Activated T-cell treated with anti-CD3 and anti-CD28 coated beads for 48 hours (primary cell): ENCODE measurements at places on chromosomes 5 and 9.

DNA sequence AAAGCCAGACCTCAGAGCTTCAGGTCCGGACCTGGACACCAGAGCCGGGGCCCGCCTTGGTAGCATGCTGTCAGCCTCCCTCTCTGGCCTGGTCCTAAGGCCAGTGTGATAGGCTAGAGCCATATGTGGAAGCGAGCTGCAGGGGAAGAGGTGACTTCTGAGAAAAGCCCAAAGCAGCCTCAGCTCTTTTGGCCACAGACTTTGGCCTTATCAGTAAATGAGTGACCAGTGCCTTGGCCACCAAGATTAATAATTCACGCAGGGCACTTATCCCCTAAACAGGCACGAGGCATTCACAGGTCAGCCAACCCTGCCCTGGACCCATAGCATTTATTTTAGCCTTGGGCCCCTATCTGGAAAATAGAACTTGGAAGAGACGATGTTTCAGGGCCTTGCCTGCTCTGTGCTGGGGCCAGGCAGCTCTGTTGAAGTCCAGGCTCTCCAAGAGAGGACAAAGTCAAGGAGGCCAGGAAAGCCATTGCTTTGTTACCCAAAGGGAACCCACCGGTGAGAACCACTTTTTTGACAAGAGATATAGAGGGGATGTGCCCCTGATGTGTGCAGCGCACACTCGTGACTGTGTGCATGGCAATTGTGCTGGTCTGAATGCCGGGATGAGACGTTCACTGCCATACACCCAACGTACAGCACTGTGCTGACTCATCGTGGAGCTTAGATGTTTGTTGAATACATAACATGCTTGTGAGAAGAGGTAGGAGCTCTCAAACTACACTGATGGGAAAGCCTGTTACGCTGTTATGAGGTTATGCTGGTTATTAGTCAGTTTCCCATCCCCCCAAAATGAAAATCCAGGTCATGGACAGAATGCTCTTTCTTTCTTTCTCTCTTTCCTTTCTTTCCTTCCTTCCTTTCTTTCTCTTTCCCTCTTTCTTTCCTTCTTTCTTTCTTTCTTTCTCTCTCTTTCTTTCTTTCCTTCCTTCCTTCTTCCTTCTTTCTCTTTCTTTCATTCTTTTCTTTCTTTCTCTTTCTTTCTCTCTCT is 5.0 kb upstream of the SLC34A1 start:
- DNase-seq = no peak

- no peak for DNase-seq
These were observed 155.2 kb upstream of the KCNN2 start for GRCh38 chr5:114206640-114207039.

- no peak for DNase-seq
These were observed 9.4 kb upstream of the PLCXD3 start for GRCh38 chr5:41519801-41520200.

DNA sequence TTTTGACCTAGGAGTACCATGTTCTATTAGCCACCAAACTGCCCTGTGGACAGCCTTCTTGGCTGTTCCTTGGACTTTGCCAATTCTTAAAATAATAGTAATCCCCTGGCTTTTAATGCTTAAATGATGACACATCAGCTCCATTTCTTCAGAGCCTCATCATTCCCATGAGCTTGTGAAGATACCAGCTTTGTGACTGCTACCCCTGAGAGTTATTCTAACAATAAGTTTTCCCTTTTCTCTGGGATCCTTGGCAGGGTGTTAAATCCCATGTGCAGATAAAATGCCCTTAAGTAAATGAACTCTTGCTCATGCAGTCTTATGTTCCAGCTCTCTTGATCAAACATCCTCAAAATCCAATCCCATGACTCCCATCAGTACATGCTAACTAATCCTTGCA is 415.3 kb downstream of the CETN3 start:
- no peak for DNase-seq

DNA sequence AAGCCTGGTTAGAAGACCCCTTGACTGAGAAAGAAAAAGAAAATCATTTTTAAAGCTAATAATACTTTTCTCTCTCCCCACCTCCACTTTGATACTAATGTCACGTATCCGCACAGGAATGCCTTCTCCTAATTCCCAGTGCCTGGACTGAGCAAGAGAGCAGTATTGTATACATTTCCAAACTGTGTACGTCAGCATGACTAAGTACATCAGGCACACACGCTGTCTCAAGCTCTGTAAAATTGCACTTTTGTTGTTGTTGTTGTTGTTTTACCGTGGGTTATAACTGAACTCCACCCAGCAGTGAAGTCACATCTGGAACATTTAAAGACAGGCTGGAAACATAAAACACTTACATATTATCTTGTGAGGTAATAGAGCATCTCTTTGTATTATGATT is 407.6 kb downstream of the DNAH5 start:
- no peak for DNase-seq

DNA sequence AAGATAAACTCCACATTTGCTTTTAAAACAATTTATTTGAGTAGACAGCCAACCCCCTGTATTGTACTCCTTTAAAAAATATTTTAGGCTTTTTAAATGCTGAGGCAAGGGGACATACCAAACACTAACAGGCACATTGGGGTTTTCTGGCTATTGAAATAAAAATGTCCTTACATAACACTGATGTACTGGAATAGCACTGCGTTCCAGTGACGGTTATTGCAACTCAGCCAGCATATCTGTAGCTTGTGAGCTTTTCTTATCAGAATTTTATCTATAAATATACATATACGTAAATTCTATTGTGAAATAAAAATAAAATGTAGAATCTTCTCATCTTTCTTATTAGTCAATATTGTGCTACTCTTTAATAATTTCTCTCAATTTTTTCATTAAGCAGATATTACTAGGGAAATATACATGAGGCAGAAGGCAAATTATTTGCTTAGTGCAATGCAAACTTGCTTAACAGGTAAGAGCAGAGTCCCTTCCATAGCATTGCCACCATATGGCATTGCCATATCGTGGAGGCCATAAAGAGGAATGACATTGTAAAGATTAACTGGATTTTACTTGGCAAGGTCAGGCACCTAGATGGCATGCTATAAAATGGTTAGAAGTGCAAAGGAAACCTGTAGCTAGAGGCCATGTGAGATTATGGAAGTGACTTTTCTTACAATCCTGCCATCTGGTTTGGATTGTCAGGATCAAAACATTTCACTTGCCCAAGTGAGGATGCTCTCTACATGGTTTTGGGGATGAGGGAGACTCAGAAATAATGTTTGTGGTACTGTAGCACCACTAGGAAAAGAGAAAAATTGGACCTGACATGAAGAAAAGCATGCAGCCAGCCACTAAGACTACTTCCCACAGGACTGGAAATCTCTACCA is 94.8 kb upstream of the CDKN2B start:
- DNase-seq = no peak

DNA sequence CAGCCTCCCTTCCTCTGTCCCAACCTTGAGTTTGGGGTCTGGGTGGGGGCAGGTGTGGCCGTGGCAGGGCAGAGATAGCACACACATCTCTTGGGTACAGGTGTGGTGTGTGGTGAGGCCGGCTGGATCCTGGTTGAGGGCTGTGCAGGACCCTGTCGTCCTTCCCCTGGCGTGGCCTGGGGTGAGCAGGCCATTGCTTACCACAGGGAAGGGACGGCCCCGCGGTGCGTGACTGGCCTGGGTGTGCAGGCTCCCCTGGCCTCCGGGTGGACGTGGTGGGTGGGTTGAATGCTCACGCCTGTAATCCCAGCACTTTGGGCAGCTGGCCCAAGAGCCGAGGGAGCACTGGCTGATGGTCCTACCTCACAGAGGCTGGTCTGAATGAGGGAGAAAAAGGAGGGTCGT is 1.2 kb downstream of the ARRDC1 start:
- DNase-seq = no peak

- DNase-seq = no peak
These were observed 19.3 kb upstream of the PPP2CA start for GRCh38 chr5:134245101-134245604.

- DNase-seq = no peak
These were observed 4.7 kb downstream of the BTNL9 start for GRCh38 chr5:181044662-181045305.

DNA sequence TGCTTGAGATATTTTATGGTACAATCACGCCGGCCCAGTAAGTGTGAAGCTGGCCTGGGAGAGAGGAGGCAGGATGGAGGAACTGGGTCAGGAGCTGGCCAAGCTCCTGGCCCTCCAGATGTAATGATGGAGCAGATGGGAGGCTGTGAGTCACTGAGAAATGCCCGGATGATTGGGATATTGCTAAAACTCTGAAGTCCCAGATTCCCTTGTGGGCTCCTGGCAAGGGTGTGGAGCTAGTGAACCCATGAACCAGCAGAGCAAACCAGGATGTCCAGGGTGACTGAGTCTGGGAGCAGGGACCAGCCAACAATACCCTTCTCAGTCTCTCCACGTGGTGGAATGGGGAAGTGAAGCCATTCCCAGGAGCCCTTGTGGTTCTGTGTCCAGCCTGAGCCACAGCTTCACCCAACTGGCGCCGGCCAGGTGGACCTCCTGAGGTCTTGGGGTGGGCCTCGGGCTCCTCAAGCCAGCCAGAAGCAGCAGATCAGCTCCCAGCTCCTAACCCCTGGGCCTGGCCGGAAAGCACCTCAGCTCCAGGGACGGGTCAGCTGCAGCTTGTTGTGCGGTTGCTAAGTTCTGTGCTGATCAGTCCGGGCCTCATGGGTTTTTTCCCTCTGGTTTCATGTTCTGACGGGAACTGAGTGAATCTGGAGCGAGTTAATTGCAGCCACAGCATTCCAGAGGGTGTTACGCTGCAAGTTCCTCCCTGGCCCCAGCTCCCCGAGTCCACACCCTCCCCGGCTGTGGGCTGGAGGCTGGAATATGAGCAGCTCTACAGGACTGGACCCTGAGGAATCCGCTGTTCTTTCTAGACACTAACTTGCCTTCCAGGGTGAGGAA is 37.6 kb downstream of the DUSP1 start:
- DNase-seq = no peak

GRCh38 chr5:65800775-65801174 is 78.8 kb downstream of the NLN start:
- no peak for DNase-seq

- no peak for DNase-seq
These were observed 99.9 kb downstream of the TTC39B start for GRCh38 chr9:15206903-15207696.

- DNase-seq = no peak
These were observed 40.0 kb upstream of the DMRT1 start for GRCh38 chr9:801399-802071.

GRCh38 chr5:107893642-107894041 is 222.9 kb upstream of the EFNA5 start:
- DNase-seq = no peak

- DNase-seq = no peak
These were observed 41.5 kb downstream of the SECISBP2 start for GRCh38 chr9:89359751-89360261.

GRCh38 chr5:33439905-33440481 is 772 bp upstream of the TARS1 start:
- DNase-seq = no peak

DNA sequence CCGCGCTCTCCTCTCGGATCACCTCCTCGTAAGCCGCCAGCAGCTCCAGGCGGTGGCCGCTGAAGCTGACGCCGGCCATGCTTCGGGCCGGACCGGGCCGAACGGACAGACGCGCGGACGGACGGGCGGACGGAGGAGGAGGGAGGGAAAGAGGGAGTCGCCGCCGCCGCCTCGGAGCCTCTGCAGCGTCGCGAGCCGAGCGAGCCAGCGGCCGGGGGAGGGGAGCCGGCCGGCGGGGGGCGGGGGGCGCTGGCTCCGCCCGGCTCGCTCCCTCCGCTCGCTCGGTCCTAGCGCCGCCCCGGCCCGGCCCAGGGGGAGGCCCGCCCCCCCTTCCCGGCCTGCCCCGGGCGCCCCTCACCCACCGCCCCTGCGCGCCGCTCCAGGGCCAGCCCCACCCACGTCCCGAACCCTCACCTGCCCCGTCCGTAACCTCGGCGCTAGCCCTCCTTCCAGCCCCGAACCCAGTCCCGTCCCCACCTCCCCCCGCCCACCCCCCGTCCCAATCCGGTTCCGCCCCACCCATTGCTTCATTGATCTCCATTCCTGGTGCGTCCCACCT is at the start of gene DBN1:
DBN1 (minus strand) TSS at position 192 of the 559 bp plus-strand sequence; CDS start at position 79, 113 bp downstream.
- no peak for DNase-seq

GRCh38 chr5:978693-979092 is 29.9 kb upstream of the NKD2 start:
- no peak for DNase-seq

- no peak for DNase-seq
These were observed 49.1 kb downstream of the SEMA4D start for GRCh38 chr9:89448821-89449220.

GRCh38 chr5:112203229-112203628 is 215.8 kb downstream of the EPB41L4A start:
- DNase-seq = no peak

- DNase-seq = no peak
These were observed 80.2 kb upstream of the DMRT1 start for GRCh38 chr9:761176-761792.

DNA sequence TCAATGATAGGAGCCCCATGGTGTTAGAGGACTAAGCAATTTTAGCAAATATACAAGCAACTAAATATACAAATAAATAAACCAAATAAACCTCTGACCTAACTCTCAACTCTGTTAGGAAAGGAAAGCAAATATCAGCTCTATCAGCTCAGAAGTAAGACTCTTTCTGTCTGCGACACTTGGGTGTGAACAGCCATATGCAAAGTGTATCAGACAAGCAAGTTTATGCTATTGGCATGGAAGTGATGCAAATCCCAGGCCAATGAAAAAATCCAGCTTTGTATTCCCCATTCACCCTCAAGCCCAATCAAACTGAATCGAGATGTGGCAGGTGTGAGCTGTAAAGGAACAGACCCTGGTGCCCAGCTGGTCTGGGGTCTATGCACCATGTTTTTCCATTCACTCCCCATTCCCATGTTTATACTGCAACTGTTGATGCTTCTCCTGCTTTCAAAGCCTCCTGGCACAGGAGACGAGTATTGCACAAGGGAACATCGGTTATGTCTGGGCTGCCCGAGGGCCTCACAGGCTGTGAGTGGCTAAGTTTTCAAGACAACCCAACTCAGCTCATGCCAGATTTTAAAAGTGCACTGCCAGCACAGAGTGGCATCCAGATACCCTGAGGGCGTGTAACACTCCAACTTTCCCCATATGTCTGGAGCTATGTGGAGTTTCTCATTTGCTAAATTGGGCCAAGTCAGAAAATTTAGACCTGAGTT is 73.1 kb downstream of the FEM1C start:
- DNase-seq = no peak

- DNase-seq = no peak
These were observed 4.3 kb upstream of the SLC36A2 start for GRCh38 chr5:151351671-151352070.

- DNase-seq = no peak
These were observed 550.7 kb upstream of the TLE4 start for GRCh38 chr9:79021084-79021483.

DNA sequence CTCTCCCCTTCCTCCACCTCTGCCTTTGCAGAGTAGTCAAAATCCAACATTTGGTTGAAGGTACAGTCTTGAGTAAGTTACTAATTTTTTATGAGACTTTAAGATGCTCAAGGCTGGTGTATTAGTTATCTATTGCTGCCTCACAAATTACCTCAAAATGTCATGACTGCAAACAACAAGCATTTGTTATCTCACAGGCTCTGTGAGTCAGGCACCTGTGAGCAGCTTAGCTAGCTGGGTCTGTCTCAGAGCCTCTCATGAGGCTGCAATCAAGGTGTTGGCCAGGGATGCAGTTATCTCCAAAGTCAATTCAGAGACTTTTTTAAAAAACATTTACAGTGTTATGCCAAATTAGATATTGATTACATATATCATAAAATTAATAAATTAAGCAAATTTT is 371.3 kb upstream of the RGMB start:
- no peak for DNase-seq
